ENCODE measurements at places on chromosomes 3 and 15. TPM values are rescaled to one million over a fixed set of nuclear protein-coding genes. Genes with fewer than 3 reads are reported as not detected.
A peak's percentile ranks its signal among the peaks of the same experiment; 100 is the strongest.

- ATAC-seq, result no peak
Observed at GRCh38 chr15:39720621-39721611, 61.7 kb downstream of the FSIP1 start.

The AADACL2 gene
- total RNA-seq, result 0.54 TPM

GRCh38 chr3:117278424-117279190 is 569.0 kb downstream of the TUSC7 start:
- ATAC-seq, result no peak

- ATAC-seq, result no peak
Observed at GRCh38 chr3:71441217-71441924, 142.2 kb downstream of the FOXP1 start.

The FOXB1 gene
- not detected for total RNA-seq

DNA sequence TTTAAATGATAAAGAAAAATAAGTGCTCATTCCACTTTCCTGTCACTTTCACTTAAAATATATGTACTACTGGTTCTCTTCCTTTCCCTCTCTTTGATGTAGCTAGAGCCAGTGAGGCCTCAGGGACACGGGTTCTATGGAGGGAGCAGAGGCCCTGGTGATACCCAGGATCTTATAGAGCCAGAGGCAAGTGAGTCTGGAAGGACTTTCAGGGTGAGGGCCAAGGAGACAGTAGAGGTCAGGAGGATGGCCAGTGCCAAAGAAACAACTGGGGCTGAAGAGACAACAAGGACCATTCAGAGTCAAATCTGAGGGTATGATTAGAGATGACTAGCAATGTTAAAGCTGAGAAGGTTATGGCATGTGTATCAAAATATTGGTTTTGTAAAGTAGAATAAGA is 124.1 kb upstream of the GOLGA6L6 start:
- ATAC-seq, result no peak

The FETUB gene
- not detected for total RNA-seq

The PLA2G4E gene
- total RNA-seq, result 0.08 TPM

DNA sequence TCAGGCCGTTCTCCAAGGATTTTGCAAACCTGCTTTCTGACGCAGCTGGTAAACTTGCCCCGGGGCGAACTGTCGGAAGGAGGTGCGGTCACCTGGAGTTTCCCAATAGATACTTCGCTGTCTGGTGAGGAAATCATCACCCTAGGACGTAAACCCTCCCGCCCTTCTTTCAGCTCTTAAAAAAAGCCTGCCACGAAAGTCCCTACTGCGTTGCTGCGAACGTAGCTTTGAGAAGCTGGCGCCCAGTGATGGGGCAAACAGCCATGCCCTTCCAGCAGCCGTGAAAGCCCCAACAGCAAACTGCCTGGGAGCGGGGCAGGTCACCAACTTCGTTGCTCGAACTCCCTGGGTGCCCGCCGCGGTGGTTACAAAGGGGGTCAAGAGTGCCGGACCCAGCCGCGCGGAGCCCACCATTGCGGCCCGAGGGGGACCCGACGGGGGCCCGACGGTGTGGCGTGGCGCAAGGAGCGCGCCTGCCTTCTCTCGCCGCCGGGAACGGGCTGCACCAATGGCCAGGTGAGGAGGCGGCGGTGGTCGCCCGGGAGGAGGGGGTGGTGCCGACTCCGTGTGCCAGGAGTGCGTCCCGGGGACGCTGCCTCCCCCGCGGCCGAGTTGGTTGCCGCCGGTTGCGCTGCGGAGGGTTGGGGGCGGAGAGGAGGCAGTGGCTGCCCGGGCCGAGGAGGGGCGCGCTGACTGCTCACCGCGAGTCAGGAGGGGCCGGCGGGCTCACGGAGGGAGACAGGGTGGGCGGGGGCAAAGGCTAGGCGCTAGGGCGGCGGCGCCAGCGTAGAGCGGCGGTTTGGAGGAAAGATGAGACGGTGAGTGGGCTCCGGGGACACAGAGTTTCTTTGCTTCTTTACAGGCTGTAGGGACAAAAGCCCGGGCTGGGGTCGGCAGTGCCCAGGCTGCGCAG is at the start of gene PHLDB2:
Gene PHLDB2, plus strand, starts transcription at position 205 of the 913 bp plus-strand sequence. CDS start 24,813 bp downstream, outside the sequence.
- peak; percentile 83 for ATAC-seq

- ATAC-seq, result no peak
Observed at GRCh38 chr3:162213956-162214355, 717.3 kb downstream of the OTOL1 start.

The AZI2 gene
- 48.3 TPM for total RNA-seq

DNA sequence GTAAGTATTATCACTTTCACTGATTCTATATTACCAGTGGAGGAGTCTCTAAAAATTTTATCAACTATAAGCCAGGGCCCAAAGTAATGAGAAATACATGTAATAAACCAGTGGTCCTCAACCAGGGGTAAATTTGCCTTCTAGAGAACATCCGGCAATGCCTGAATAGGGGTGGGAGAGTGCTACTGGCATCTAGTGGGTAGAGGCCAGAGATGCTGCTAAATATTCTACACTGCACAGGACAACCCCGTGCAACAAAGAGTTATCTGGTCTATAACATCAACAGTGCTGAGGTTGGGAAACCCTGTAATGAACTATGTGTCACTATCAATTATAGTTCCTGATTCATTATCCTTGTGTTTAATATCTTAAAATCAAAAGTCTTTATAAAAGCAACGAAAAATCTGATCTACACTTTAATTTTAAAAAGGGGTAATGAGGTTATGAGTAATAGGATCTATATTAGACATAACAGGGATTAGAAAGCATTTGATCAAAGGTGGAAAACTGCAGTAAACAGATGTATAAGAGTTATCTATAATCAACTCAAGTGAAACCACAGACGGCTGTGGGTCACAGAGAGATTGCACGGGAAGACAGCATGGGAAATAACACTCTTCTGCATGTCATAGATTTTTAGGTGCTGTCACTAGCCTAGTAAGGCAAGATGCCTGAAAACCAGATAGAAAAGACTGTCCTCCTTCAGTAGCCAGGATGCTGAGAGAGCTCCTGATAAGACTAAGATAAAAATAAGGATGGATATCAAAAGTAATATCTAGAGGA is 2.0 kb downstream of the LYSMD2 start:
- no peak for ATAC-seq
